ENCODE measurements at places on chromosomes 4 and X.

GRCh38 chr4:19301527-19301926 lies 950.2 kb upstream of the SLIT2 start:
- no peak for DNase-seq

GRCh38 chrX:115318139-115318538 lies 28.6 kb downstream of the LUZP4 start:
- DNase-seq, result no peak

DNA sequence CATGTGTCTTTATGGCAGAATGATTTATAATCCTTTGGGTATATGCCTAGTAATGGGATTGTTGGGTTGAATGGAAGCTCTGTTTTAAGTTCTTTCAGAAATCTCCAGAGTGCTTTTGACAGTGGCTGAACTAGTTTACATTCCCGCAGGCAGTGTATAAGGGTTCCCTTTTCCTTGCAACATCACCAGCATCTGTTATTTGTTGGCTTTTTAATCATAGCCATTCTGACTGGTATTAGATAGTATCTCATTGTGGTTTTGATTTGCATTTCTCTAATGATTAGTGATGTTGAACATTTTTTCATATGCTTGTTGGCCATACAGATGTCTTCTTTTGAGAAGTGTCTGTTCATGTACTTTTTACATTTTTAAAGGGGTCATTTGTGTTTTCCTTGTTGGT lies 129.8 kb downstream of the TBCK start:
- no peak for DNase-seq

GRCh38 chr4:99028187-99028586 lies 32.7 kb downstream of the METAP1 start:
- no peak for DNase-seq

DNA sequence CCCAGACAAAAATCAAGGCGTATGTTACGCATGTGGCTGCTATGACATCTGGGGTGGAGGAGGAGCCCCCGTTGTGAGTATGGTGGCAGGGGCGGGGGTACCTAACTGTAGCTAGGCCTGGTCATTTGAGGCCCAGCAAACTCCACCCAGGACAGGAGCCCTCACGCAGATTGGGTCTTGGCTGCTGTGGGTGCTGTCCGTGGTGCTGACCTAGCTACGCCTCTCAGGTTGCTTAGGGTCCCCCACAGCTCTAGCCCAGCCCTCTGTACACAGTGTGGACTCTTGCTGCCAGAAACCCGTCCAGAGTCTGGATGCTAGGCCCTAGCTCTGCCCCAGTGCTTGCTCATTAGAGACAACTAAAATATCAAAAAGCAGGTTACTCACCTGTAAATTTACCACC lies 146.7 kb upstream of the PSAPL1 start:
- no peak for DNase-seq
